ENCODE measurements at places on chromosomes 11 and 22.
A peak's percentile ranks its signal among the peaks of the same experiment; 100 is the strongest.

DNA sequence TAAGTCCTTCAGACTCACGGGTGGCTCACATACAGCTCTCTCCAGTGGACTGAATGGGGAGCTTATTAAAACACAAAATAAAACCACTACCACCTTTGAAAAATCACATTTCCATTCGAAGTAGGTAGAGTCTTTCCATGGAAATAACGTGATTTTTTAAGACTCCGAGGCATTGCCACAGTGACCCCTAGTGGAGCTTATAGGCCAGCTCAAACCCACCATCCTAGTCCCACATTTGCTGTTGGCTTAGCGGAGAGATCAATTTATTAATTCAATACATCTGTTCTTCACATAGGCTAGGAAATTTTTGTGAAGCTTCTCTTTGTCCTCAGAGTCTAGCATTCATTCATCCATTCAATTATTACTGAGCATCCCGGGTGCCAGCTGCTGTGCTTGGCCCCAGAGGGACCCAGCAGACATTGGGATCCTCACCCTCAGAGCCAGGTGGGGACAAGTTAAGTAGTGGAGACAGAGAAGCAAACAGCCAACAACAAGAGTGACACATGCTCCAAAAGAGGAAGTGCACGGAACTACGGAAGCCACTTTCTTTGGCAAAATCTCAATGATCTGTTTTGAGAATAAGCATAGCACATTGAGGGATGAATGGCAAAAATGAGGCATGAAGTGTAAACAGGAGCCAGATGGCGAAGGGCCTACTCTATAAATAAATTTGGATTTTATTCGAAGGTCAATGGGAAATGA lies 10.2 kb upstream of the P4HA3 start:
- DNase-seq, result peak; percentile 91

DNA sequence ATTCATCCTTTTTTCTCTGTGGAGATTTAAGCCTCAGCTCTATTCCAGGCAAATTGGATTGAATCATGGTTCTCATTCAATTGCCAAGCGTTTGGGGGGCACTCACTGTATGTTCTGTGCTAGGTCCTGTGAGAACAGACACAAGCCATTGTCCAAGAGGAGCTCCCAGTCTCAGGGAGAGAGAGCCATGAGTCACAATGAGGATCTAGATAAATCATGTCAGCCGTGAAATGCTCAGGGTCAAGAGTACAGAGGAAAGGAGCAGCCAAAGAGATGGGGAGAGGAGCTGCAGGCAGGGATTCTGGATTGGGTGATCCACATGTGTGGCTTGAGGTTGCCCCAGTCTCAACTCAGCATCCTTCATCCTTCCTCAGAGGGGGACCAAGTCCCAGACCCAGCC lies 93.6 kb downstream of the FEZ1 start:
- no peak for DNase-seq

DNA sequence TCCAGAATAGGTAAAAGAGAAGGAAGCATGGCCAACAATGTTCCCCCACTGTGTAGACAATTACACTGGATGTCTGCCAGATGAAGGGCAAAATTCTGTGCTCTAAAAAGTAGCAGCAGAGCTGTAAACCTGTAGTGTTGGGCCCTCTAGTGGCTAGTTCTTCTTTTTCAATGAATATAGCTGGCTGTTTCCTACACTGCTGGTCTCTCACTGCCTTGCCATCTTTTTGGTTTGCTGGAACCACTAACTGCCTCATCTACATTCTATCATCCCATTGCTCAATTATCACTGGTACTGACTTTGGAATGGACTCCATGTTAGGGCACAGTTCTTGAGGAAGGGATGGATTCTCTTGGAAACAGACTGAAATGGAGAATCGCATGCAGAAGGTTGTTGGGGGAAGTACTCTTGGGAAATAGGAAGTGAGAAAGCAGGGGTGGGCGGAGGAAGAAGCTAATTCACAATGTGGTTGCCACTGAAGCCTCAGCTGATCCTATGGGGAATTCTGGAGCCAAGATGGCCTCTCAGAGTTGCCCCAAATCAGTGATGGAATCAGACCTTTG lies 17.9 kb downstream of the KCNE3 start:
- DNase-seq, result peak; percentile 91

DNA sequence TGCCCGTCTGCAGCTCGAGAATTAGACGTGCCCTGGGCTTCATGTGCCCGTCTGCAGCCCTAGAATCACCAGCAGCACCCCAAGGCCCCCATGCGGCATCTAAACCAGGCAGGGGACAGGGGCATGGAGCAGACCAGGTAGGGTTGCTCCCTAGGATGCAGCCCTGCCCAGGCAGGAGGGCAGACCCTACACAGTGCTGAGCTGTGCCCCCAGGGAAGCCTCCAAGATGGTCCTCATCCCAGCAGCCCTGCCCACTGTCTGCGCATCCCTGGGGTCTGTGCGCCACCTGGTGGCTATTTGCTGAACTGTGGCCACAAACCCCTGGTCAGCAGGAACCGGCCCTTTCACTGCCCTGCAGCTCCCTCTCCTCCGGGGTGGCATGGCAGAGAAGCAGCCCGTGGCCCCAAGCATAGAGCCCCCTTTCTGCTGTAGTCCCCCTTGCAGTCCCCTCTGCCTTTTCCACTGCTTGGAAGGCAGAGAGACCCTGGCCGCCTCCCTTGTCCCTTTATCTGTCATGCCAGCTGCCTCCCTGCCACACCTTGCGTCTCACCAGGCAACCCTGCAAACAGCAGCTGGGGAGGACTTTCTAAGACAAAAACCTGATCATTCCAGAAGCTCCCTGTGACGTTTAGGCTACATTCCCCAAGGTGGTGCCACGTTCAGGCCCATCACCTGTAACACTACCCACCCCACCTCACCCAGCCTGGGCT lies 86.6 kb downstream of the KCNQ1 start:
- no peak for DNase-seq

- no peak for DNase-seq
Measured at GRCh38 chr22:50302041-50302541, 5.4 kb downstream of the PLXNB2 start.

DNA sequence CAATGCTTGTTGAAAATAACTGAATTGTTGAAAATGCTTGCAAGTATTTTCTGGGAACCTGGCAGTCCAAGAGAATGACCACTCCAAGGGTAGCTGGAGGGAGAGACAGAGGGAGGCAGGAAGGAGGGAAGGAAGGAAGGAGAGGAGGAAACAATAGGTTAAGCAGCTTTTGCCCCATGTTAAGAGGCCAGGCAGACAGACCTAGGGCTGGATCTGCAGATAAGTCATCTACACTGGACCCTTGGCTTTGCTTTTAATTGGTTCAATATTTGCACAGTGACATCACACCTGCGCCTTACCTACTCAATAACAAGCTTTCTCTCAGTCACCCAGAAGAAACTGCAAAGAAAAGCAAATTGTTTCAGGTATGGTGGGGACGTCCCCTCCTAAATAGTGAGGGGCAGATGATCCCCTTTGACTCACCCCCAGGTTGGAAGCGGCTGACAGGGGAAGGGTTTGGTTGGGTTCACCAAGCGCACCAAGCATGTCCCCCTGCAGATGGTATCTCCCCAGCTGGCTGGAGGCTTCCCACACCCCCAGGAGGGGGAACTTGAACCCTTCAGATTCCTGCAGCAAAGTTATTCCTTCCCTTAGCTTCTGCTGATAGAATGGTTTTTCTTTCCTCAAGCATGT lies 24.3 kb downstream of the MYH9 start:
- no peak for DNase-seq

DNA sequence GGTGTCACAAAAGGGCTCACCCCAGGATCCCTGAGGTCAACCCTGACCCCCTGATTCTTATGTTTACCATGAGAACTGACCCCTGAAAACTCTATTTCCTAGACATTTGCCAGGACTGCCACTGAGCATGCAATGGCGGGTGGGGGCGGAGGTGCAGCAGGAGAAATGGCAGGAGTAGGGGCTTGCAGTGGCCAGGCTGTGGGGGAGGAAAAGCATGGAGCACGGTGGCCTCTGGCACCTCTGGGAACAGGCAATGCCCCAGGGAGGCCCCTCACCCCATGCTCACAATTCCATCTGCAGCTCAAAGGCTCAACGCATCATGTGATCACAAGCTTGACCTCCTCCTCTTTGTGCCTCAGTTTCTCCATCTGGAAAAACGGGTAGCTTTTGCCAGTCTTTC lies 46.5 kb upstream of the FGF3 start:
- DNase-seq, result no peak

GRCh38 chr11:2277008-2277346 lies 6.6 kb upstream of the ASCL2 start:
- no peak for DNase-seq

- DNase-seq, result no peak
Measured at GRCh38 chr11:123227763-123228495, 32.9 kb upstream of the CLMP start.

GRCh38 chr22:40396882-40397281 lies 26.5 kb downstream of the SGSM3 start:
- DNase-seq, result peak; percentile 85

- no peak for DNase-seq
Measured at GRCh38 chr22:37566329-37566837, 6.1 kb downstream of the CDC42EP1 start.

DNA sequence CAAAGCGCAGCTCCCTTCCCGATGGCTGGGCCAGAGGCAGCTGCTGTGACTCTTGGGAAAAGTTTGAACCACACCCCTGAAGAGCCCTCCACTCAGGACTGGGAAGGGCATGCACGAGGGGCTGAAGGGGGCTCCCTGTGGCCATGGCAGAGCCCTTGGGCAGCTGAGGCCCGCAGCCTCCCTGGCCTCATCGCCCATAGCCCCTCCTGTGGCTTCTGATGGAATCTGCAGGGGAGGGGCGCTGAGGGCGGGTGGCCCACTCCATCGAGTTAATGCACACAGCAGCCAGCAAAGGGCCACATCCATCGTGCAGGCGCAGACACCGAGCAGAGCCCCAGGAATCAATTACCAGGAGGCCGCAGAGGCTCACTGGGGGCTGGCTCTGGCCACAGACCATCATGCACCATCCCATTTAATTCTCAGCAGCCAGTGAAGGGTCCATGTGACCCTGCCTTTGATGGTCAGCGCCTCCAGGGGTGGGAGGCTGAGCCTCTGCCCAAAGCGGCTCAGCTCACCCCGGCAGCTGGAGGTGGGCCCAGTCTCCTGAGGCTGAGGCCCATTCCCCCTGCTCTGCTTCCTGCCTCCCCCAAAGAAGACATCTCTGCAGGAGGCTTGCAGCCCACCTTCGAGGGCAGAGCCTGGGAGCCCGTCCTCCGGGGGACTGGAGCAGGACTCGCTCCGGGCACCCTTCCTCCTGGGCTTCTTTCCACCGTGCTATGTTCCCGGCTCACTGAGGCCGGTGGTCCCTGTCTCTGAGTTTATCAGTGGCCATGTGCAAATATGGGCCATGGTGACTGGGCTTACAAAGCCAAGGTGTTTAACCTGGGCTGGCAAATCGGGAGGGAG lies 1410.2 kb downstream of the BRD1 start:
- DNase-seq, result no peak

DNA sequence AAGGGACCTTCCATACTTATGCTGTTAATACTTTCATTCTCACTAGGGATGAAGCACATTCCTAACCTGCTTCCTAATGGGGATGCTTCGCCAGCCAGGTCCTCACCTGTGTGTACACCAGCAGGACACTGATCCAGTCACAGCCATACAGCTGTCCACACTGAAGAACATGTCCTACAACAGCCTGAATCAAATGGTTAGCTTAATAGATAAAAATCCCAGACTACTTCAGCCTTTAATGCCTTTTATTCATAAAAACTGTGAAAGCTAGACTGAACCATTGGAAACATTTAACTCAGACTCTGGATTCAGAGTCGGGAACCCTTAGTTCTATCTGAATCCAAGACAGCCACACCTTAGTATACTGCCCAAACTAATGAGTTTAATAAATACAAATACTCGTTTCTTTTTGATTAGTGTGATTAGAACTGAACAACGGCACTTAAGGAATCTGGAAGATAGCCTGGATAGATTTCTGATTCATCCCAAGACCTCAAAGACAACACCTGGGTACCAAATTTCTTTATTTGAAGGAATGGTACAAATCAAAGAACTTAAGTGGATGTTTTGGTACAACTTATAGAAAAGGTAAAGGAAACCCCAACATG lies 3.3 kb downstream of the FTH1 start:
- DNase-seq, result no peak

DNA sequence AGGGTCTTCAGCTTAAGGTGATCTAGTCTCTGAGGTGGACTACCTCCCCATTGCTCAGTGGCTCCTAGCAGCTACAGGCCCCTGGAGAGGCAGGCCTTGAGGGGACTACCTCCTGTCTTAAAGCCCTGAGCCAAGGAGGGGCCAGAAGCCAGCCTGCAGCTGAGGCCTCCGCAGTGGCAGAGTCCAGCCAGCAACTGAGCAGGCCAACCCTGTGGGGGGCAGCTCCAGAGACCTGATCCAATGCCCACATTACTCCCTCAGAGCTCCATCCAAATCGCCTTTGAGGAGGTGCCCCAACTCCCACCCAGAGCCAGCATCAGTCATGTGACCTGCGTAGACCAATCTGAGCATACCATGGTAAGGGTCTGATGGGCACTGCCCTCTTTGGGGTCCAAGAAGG lies 2.7 kb downstream of the C2CD2L start:
- no peak for DNase-seq

DNA sequence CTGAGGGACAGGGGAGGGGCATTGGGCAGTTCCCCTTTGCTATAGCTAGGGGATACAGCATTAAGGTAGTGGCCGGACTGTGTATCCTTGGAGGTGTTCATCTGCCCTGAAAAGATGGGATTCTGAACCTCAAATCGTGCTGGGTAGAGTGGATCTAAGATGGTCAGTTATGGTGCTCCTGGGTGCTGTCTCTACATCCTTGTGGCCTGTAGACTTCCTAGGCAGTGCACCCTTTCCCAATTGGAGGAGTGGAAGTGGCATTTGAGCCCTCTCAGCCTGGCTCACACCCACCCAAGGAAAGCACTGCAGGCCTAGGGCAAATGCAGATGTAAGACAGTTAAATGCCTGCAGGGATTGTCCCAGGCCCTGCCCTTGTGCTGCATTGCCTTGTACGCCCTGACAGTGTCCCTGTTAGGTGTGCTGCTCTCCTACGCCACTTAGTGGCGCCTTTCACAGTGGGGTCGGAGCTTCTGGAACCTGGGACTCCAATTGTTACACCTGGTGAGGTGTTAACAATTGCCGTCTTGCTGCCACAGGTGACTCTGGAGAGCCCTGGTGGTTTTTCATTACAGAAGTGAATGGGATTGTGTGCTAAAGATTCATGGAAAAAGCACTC lies 35.0 kb downstream of the PPFIBP2 start:
- DNase-seq, result no peak

DNA sequence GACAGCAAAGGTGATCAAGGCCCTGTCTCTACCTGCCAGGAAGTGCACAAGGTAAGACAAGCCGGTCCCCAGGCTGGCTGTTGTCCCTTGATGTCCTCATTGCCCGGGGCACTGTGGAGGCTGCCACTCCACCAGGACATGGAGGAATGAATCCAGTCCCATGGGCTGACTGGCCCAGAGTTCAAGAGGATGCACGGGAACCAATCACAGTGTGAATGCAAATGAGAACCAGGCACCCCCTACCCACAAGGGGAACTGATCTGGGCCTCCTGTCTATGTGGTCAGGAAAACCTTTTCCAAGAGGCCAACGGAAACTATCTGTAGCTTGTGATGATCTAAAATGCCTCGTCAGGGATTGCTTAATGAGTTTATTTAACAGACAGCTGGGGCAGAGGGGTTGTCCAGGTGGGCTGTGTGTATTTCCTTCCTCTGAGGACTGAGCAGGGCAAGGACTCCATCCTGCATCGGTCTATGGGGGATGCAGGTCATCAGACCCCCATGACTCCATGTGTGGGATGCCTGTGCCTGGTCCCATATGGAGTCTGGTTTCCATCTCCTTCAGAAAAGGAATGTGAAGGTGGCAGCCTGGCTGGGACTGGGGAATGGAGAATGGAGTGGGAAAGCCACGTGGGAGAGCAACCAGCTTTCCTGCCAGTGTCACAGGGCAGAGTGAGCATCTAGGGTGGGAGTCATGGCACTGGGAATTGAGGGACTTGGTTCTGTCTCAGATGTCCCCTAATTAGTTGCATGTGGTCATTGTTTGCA lies 60.5 kb downstream of the CD82 start:
- no peak for DNase-seq

Data from NCI-H1694 (cell line).